Lung (tissue), 17 donors: ENCODE measurements at places on chromosomes 3 and 15. TPM values are rescaled to one million over a fixed set of nuclear protein-coding genes. Genes with fewer than 3 reads are reported as not detected.

- H3K27me3 ChIP-seq, result no peaks in the 10 kb centered on the region
- no peak overlapping the region for H3K27ac ChIP-seq
- H3K36me3 ChIP-seq, result no peaks in the 10 kb centered on the region
- H3K4me1 ChIP-seq, result no peaks in the 10 kb centered on the region
These were observed 68.1 kb upstream of the PFN2 start for GRCh38 chr3:150038830-150039229.

- H3K27me3 ChIP-seq, result no peaks in the 10 kb centered on the region
- no peak overlapping the region for H3K27ac ChIP-seq
- DNase-seq, result no peak
These were observed 23.4 kb downstream of the PXK start for GRCh38 chr3:58356054-58356453.

GRCh38 chr15:31545257-31545656 lies 218.6 kb downstream of the KLF13 start:
- H3K4me1 ChIP-seq, result no peaks in the 10 kb centered on the region
- H3K36me3 ChIP-seq, result no peaks in the 10 kb centered on the region
- no peak for DNase-seq

- H3K4me1 ChIP-seq, result peaks cover 6% of the 10 kb centered on the region
- H3K4me3 ChIP-seq, result no peak overlapping the region
- DNase-seq, result no peak
- H3K27ac ChIP-seq, result no peak overlapping the region
- H3K27me3 ChIP-seq, result no peaks in the 10 kb centered on the region
- no peaks in the 10 kb centered on the region for H3K36me3 ChIP-seq
These were observed 895.6 kb downstream of the ROBO1 start for GRCh38 chr3:78872195-78872594.

- no peaks in the 10 kb centered on the region for H3K27me3 ChIP-seq
- H3K4me3 ChIP-seq, result no peak overlapping the region
- H3K4me1 ChIP-seq, result no peaks in the 10 kb centered on the region
- DNase-seq, result no peak
- no peaks in the 10 kb centered on the region for H3K36me3 ChIP-seq
These were observed 796.4 kb upstream of the ARPP21 start for GRCh38 chr3:34842706-34843480.

- H3K27ac ChIP-seq, result no peak overlapping the region
- H3K4me3 ChIP-seq, result no peak overlapping the region
- H3K4me1 ChIP-seq, result peaks cover 2% of the 10 kb centered on the region
- no peak for DNase-seq
These were observed 52.1 kb upstream of the CSPG5 start for GRCh38 chr3:47630810-47631209.

- no peaks in the 10 kb centered on the region for H3K4me1 ChIP-seq
- no peak overlapping the region for H3K27ac ChIP-seq
- H3K4me3 ChIP-seq, result no peak overlapping the region
- H3K36me3 ChIP-seq, result no peaks in the 10 kb centered on the region
- H3K27me3 ChIP-seq, result no peaks in the 10 kb centered on the region
- DNase-seq, result no peak
These were observed 82.3 kb upstream of the OXTR start for GRCh38 chr3:8851703-8852102.

DNA sequence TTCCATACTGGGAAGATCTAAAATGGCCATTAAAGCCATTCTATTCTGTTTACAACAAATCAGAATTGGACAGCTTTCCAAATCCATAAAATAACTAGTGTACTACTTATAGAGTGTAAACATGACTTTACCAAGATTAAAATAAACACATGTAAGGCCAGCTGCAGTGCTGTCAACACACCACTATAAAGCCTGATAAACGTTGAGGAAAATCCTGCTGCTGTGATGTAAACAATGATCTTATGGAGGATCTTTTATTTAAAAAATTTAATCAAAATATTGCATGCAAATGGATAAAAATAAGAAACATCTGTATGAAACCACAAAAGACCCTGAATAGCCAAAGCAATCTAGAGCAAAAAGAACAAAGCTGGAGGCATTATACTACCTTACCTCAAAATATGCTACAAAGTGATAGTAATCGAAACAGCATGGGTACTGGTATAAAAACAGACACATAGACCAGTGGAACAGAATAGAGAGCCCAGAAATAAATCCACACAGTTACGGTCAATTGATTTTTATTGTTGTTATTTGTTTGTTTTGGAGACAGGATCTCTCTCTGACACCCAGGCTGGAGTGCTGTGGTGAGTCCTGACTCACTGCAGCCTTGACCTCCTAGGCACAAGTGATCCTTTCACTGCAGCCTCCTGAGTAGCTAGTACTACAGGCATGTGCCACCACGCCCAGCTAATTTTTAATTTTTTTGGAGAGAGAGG lies 428.8 kb upstream of the C2CD4B start:
- no peaks in the 10 kb centered on the region for H3K4me1 ChIP-seq
- H3K27ac ChIP-seq, result no peak overlapping the region
- peaks cover 2% of the 10 kb centered on the region for H3K36me3 ChIP-seq
- no peak overlapping the region for H3K4me3 ChIP-seq
- H3K27me3 ChIP-seq, result no peaks in the 10 kb centered on the region

GRCh38 chr3:70816346-70816745 lies 503.9 kb upstream of the MDFIC2 start:
- H3K36me3 ChIP-seq, result no peaks in the 10 kb centered on the region
- no peak overlapping the region for H3K27ac ChIP-seq

- peaks cover 33% of the 10 kb centered on the region for H3K36me3 ChIP-seq
- no peak overlapping the region for H3K27ac ChIP-seq
- no peak for DNase-seq
- peaks cover 1% of the 10 kb centered on the region for H3K4me1 ChIP-seq
These were observed 54.5 kb downstream of the MRPS25 start for GRCh38 chr3:15010664-15011063.

DNA sequence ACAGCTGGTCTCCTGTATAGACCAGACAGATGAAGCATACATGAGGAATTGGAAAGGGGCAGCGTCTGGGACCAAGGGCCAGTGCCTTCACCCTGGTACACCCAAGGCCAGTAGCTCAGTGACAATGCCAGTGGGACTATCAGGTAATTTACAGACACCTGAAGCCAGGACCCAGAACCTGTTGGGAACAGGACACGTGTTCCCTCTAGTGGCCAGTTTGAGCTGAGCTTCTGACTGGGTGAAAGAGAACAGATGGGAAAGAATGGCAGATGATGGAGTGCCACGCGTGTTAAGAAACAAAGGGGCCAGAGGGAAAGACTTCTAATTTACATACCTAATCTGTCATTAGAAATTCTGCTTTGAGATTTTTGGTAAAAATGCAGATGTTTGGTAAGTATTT lies 5.1 kb upstream of the SLC25A38 start:
- no peaks in the 10 kb centered on the region for H3K4me1 ChIP-seq
- H3K27me3 ChIP-seq, result no peaks in the 10 kb centered on the region
- DNase-seq, result peak; percentile 44

- no peak overlapping the region for H3K4me3 ChIP-seq
- H3K36me3 ChIP-seq, result no peaks in the 10 kb centered on the region
- peak; percentile 60 for DNase-seq
- peak overlapping the region; percentile 84 for H3K27ac ChIP-seq
- peaks cover 11% of the 10 kb centered on the region for H3K4me1 ChIP-seq
These were observed 34.6 kb downstream of the BTD start for GRCh38 chr3:15636028-15636709.

Gene ZNF502
- 7.6 TPM for total RNA-seq

Gene PROK2
- 1.7 TPM for total RNA-seq

Gene PFKFB4
- 9.4 TPM for total RNA-seq

Gene GRIP2
- 1.2 TPM for total RNA-seq

Gene ANKRD63
- total RNA-seq, result not detected

Gene ST8SIA2
- total RNA-seq, result not detected

Gene CCDC54
- total RNA-seq, result not detected

Gene TIPARP
- total RNA-seq, result 51.4 TPM

Gene LSMEM2
- total RNA-seq, result not detected

Gene RHCG
- total RNA-seq, result not detected

Gene GCSAM
- total RNA-seq, result 0.97 TPM

Gene AGBL1
- 8.7 TPM for total RNA-seq

Gene GOLGA6B
- total RNA-seq, result not detected
